ENCODE measurements at places on chromosomes 5 and 9.

DNA sequence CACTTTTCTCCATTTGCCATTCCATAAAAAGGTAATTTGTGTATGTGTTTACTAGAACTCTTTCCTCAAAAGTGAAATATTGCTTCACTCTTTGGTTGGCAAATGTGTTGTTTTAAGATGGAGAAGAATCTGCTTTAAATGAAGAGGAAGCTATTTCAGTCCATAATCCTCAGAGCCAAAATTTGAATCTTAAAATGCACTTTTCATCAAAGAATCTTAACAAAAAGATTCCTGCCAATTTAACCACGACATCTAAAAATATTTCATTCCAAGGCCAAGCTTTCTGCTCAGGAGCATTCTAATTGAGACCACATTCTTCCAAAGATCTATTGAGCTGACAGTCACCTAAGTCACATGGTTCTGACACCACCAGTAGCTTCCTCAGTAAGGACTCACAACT lies 7.5 kb downstream of the GABRB2 start:
- DNase-seq, result no peak

DNA sequence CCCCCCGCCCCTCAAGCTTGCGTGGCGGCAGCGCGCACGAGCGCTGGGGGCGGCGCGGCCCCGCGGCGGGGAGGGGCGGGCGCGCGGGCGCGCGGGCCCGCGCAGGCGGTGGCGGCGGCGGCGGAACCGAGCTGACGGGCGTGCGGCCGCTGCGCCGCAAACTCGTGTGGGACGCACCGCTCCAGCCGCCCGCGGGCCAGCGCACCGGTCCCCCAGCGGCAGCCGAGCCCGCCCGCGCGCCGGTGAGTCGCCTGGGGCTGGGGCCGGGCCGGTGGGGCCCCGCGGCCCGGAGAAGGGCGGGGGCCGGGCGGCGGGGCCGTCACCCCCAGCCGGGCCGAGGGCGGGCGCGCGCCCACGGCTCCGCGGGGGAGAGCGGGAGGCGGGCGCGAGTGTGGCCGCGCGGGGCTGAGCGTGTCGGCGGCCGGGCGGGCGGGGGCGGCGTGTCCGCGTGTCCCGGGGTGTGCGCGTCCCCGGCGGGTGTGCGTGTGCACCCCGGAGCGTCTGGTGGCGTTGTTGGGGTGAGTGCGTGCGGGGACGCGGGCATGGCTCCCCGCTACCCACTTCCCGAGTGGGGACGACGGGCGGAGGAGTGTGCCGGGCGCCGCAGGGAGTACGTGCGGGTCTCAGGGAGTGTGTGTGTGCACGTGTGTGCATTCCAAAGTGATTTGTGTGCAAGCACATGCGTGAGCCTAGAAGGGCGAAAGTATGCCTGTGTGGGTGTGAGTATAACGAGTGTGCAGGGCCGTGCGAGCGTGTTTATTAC lies at the start of gene NEK6:
NEK6 (plus strand) TSS at position 106 of the 763 bp plus-strand sequence. CDS start 44,016 bp downstream, outside the sequence.
- peak; percentile 65 for DNase-seq

GRCh38 chr9:121868626-121869025 lies 217.2 kb downstream of the DAB2IP start:
- no peak for DNase-seq

GRCh38 chr9:125142560-125143376 lies 560 bp downstream of the SCAI start:
- no peak for DNase-seq

GRCh38 chr5:160287378-160288051 lies 24.8 kb downstream of the CCNJL start:
- peak; percentile 47 for DNase-seq

GRCh38 chr5:944992-945685 lies 52.5 kb downstream of the TRIP13 start:
- DNase-seq, result no peak

GRCh38 chr5:135011355-135012032 lies 22.5 kb downstream of the PITX1 start:
- DNase-seq, result no peak

GRCh38 chr9:99433095-99433494 lies 211.0 kb downstream of the SEC61B start:
- no peak for DNase-seq

- DNase-seq, result no peak
These were observed 10.0 kb downstream of the INSYN2B start for GRCh38 chr5:169970339-169970738.

- no peak for DNase-seq
These were observed 189.1 kb downstream of the SREK1 start for GRCh38 chr5:66333192-66333591.

- no peak for DNase-seq
These were observed 30.8 kb upstream of the ENHO start for GRCh38 chr9:34553511-34554021.

GRCh38 chr5:173671121-173671949 lies 54.9 kb upstream of the BOD1 start:
- peak; percentile 13 for DNase-seq

GRCh38 chr5:139694556-139695177 lies 46.5 kb downstream of the CXXC5 start:
- peak; percentile 56 for DNase-seq

Data from choroid plexus epithelial cell (primary cell).